AG04450 (cell line): ENCODE measurements at places on chromosomes 4 and X.
A peak's percentile ranks its signal among the peaks of the same experiment; 100 is the strongest.

- no peak for DNase-seq
Observed at GRCh38 chrX:19790829-19791228, 96.6 kb downstream of the SH3KBP1 start.

- DNase-seq: no peak
Observed at GRCh38 chrX:23114241-23114640, 114.5 kb downstream of the DDX53 start.

GRCh38 chr4:38302910-38303309 lies 342.7 kb downstream of the PTTG2 start:
- DNase-seq: no peak

- DNase-seq: no peak
Observed at GRCh38 chrX:25941087-25941486, 197.1 kb upstream of the MAGEB18 start.

GRCh38 chrX:38514016-38514854 lies 47.1 kb upstream of the TSPAN7 start:
- no peak for DNase-seq

GRCh38 chr4:32658019-32658418 lies 1937.8 kb downstream of the PCDH7 start:
- no peak for DNase-seq

DNA sequence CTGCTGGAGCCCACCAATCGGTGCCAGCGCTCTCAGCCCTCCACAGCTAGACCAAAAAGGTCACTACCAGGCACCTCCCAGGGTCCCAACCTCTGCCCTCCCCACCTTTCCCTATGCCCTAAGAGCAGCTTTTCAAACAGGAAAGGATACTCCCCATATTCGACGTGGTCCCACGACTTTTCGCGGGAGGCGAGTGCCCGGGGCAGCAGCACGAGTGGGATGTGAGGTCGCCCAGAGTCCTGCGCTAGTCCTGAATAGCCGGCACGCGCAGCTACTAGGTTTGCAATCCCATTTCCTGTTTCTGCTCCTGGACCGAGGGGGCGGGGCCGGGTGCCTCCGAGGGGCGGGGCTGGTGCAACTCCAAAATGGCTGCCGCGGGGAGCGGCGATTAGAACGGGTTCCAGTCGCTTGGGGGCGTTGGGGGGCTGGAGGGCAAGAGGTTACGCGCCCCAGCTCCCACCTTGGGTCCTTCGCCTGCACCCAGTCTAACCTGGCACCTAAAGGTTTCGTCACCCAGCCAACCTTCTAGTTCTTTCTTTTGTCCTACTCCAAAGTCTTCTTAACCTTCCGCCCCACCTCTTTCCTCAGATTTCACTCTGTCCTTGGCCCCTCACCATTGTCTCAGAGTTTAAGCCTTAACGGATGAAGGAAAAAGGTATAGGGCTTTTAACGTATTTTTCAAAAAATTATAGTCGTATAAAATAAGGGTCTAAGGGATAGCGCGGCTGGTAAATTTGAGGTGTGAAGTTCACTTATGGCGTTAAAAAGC lies 85.0 kb upstream of the TENT5D start:
- DNase-seq: no peak

- DNase-seq: no peak
Observed at GRCh38 chr4:8343262-8343966, 73.9 kb downstream of the HTRA3 start.

DNA sequence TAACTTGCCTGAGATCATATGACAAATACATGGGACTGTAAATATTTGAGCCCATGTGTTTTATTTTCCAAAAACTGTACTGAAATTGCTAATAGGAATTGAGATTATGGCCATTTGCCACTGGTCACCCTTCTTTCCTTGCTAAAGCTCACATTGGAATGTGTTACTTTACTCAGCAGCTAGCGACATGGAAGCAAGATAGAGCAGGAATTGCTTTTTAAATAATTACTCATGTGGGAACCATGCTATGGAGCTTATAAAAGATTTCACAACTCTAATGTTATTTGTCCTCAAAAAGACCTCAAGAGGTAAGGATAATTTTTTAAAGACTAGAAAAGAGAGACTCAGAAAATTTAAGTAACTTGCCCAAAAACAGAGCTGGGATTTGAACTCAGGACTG lies 48.8 kb upstream of the AFAP1 start:
- no peak for DNase-seq

DNA sequence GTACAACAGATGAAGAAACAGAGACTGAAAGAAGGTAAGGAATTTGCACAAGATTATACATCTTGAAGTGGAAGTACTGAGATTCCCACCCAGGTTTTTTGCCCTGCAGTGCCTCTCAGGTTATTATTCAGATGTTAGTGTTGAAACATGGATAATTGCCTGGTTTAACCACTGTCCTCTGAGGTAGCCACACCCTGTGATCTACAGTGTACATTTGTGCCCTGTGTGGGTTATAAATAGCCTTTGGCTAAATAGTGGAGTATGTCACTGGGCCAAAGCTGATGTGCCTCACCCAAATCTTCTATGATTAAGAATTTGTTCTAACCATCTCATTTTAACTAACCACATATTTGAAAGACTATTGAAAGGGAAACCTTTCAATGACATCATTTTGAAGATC lies 5.4 kb upstream of the ASB5 start:
- DNase-seq: no peak

DNA sequence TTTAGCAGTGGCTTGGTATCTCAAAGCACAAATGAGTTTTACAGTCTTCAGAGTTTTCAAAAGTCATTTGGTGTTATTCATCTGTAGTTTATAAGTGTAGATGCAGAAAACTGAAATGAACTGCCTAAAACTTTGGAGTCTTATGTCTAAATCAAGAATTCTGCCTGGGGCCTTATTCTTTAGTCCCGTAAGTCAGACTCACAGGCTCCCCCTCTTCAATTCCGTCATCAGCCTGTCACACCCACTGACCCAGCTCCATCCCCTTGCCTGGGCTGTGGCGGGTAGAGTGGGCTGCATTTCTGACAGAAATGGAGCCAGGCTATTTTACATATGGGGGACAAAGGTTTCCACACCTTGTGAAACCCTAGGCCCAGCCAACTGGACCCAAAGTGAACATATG lies 44.3 kb downstream of the TSPAN5 start:
- no peak for DNase-seq

- peak; percentile 6 for DNase-seq
Observed at GRCh38 chr4:32140636-32141035, 1420.5 kb downstream of the PCDH7 start.

GRCh38 chr4:36676139-36677050 lies 395.0 kb downstream of the DTHD1 start:
- no peak for DNase-seq

GRCh38 chr4:112951362-112952312 lies 97.8 kb upstream of the ANK2 start:
- DNase-seq: no peak
